Transverse colon (tissue), 4 donors: ENCODE measurements at places on chromosomes 6 and 20.

- DNase-seq, result peak; percentile 34
These were observed 486 bp downstream of the FKBP1A start for GRCh38 chr20:1392443-1392692.

DNA sequence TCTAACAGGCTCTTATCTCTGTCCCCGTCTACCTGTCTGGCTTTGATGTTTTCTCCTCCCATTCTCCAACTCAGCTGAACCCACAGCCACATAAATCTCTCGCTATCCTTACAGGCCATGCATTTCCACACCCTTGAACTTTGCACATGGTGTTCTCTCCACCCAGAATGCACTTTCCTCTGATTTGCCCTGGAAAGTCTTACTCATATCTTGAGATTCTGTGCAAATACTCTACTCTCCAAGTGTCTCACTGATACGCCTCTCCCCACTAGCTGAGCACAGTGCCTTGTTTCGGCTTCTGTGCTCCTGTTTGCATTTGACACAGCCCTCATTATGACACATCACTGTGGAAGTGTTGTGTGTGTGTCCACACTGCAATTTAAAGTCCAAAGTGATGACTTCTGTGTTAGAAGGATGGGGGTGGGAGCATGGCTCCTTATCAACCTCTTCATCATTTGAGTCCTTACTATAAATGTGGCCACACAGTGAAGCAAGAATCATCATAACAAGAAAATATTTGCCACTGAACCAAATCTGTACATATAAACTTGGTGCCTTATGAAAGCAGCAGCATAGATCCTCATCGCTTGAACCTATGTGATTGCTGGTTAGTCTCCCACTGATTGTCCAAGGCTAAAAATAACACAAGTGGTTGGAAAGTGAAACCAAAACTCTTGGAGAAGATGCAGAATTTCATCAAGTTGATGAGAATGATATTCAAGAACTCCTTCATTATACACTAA is 5.5 kb upstream of the PRELID3B start:
- DNase-seq, result peak; percentile 63

DNA sequence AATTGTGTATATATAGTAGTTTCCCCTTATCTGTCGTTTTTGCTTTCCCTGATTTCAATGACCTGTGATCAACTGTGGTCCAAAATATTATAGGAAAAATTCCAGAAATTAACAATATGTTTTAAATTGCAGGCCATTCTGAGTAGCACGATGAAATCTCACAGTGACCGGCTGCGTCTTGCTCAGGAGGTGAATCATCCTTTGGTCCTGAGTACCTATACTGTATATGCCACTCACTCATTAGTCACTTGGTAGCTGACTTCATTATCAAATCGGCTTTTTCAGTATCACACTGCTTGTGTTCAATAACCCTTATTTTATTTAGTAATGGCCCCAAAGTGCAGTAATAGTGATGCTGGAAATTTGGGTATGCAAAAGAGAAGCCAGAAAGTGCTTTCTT is 728.3 kb upstream of the EYS start:
- no peak for DNase-seq

DNA sequence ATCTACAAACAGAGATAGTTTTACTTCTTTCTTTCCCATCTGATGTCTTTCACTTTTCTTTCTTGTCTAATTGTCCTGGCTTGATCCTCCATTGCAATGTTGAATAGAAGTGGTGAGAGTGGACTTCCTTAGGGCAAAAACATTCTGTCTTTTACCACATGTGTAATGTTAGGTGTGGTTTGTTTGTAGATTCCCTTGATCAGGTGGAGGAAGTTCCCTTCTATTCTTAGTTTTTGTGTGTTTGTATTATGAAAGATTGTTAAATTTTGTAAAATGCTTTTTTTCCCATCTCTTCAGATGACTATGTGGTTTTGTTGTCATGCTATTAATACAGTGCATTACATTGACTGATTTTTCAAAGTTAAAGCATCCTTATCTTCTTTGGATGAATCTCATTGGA is 41.6 kb upstream of the DUSP22 start:
- no peak for DNase-seq
